ENCODE measurements at places on chromosomes 16 and 17.

DNA sequence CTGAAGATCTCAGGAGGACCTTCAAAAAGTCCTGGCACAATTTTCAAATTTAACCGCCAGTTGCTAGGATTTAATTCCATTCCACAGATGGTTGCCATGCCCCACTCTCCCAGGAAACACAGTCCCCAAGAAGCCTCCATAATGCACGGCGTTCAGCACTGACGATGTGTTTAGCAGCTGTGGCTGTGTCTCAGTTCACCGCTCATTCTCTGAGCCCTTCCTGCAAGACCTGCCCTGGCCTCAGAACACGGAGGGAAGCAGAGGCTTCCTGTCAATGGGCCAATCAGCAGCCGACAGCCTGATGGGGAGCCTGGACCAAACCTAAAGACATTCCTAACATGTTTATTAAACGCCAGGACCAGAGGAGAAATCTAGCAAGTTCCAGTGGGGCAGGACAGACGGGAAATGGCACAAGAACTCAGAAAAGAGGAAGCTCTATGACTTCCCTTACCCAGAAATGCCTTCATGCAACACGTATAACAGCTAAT is 4.9 kb downstream of the MYLK3 start:
- DNase-seq, result no peak

- DNase-seq, result no peak
Measured at GRCh38 chr17:14946481-14946880, 318.6 kb downstream of the PMP22 start.

- DNase-seq, result no peak
Measured at GRCh38 chr17:57756951-57757350, 11.9 kb upstream of the CCDC182 start.

DNA sequence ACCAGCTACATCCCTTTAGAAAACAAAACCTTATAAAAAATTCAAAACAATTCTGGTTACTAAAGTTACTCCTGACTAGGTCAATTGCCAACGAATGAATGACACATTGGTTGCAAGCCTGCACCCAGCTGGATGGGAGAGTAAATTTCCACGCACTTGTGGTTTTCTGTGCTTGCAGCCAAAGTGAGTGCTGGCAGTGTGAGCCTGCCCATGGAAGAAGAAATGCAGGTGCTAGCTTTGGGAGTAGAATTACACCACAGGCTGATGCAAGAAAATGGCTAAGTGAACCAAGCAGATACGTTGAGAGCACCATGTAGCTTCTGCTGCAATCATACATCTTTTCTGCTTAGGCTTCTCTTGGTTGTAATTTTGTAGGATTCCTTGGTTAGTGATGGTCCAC is 74.6 kb downstream of the SYCE1L start:
- DNase-seq, result no peak

GRCh38 chr16:31709181-31709580 is 164.4 kb upstream of the ZNF267 start:
- DNase-seq, result no peak

- no peak for DNase-seq
Measured at GRCh38 chr17:39861235-39861634, 2.9 kb downstream of the IKZF3 start.

All from muscle of arm (tissue), 14 donors.